Daoy (cell line): ENCODE measurements at places on chromosomes 2 and 18. TPM values are rescaled to one million over a fixed set of nuclear protein-coding genes. Genes with fewer than 3 reads are reported as not detected.

GRCh38 chr2:107730898-107731297 lies 95.8 kb upstream of the RGPD4 start:
- DNase-seq: peak; percentile 38

GRCh38 chr2:112136096-112136495 lies 2.1 kb upstream of the FBLN7 start:
- DNase-seq: no peak

RUFY4 gene
- not detected in 2 replicates for total RNA-seq

GRCh38 chr2:226794751-226795171 lies 4.9 kb downstream of the IRS1 start:
- DNase-seq: peak; percentile 69

SCYGR4 gene
- total RNA-seq: not detected in 2 replicates

DNA sequence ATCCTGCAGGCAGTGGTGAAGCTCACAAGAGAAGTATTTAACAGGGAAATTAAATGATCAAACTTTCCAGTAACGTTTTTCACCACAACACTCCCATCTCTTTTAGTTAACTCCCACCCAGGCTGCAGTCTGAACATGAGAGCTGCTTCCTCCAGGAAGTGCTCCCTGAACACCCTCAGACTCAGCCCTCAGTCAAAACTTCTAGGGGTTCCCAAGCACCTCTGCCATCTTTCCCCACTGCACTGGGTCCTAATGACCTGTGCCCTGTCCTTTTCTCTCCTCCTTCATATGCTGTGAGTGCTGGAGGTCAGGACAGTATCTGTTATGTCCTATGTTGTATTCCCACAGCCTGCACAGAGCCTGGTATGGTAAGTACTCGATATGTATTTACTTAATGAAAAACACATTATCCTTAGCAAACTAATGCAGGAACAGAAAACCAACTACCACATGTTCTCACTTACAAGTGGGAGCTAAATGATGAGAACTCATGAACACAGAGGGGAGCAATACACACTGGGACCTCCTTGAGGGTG lies 49.2 kb upstream of the ASPRV1 start:
- no peak for DNase-seq

GRCh38 chr18:23137788-23138216 lies 2.5 kb downstream of the CABLES1 start:
- DNase-seq: no peak
